ENCODE measurements at places on chromosomes 4 and X.
A peak's percentile ranks its signal among the peaks of the same experiment; 100 is the strongest.

DNA sequence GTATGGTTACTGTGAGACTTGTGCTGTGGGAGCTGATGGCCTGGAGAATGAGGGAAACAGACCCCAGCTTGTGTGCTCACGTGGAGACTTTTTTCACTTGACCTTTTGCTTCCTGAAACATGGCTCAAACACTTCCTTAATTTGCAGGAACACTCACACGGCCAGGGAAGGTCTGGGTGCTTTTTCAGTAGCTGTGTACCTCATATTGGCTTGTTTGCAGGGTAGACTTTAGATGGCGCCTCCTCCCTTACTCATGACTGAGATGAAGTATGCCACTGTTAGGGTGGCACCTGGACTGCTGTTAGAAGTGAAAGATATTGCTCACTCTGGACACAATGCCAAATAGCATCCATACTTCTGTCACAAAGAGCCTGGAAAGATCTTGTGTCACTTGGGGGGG lies 75.7 kb upstream of the WDR1 start:
- DNase-seq: no peak

DNA sequence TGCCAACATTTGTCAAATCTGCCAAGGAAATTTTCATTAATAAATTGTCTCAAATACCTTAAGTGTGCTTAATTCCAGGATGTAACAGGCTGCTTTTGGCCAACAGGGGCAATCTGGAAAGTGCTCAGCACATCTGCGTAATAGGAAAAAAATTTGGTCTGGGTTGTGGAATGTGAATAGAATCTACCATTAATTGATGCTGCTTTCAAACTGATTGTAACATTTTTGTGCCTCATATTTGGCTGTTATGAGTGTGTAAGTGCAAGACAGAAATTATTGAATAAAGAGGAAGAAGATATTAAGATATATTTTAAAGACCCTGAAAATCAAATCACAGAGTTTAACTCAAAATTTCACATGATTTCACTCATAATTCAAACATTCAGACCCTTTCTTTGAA lies 41.1 kb downstream of the REELD1 start:
- no peak for DNase-seq

DNA sequence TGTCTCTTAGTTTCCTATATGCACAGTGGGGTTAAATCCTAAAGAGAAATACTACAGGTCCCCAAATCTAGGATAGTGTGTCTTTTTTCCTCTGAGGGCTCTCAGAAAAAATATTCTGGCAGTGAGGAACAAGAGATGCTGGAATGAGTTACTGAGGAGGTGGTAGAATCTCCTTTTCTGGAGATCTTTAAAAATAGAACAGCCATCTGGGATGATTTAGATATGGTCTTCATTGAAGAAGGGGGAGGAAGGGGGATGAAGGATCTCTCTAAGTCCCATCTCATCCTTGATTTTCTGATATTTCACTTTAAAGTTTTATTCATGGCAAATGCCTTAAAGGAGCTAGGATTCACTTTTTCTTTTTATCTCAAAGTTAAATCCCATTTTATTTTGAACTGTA lies 235.0 kb downstream of the MAML3 start:
- DNase-seq: no peak

DNA sequence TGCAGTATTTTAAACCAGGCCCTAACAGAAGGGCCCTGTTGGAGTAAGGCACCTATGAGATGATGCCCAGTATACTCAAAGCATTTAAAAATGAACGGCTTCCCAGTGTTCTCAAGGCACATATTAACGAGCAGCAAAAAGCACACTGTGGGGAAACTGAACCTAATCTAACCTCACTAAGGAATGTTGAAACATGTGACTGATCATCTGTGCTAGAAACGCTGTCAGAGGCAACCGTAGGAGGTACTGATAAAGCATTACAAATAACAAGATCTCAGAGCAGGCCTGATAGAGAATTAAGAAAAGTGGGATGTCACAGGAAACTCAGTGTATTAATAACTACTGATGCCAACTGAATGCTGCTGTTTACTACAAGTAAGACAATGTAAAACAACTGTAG lies 24.0 kb downstream of the ASB9 start:
- no peak for DNase-seq

DNA sequence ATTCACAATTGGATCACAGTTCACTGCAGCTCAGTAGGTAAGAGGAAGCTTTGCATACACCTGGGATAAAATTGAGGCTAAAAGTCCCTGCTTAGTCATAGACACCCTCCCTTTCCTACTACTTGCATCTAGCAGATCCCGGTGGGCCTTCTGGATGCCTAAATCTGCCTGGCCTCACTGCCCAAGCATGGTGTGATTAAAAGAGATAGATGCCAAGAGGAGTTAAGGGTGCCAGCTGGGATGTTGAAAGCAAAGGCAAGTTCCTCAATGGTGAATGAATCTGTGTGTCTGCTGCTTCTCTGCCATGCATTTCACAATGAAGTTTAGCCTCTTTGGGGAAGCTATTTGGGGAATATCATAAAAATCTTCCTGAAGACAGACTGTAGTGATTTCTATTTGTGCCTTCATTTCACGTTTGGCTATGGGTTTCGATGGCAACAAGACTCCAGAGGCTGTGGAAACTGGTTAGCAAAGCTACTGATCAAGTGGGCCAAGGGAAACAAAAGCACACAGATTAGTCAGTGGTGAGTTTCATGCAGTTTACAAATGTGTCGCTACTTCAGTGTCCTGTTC lies 534.0 kb downstream of the ANKRD50 start:
- DNase-seq: peak; percentile 1

GRCh38 chrX:74521961-74522751 lies 92.3 kb downstream of the RLIM start:
- DNase-seq: no peak

DNA sequence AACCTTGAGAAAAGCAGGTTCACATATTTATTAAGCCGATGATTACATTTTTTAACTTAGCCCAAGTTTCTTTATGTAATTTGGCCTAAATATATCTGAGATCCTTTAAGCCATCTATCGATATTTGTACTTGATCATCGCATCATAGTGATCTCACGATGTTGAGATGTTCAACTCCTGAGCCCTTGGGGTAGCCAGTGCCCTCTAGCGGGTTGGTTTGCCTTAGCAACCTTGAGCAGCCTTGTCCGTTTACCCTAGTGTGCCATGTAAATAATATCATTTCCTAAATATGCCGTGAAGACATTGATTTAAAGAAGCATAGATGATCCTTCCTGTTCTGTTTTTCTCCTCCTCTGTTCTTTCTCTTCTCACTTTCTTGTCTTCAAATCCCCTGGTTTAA lies 432.2 kb downstream of the RPA4 start:
- DNase-seq: no peak

- no peak for DNase-seq
Observed at GRCh38 chr4:103429283-103429682, 231.1 kb upstream of the CENPE start.

All from Calu3 (cell line).